Right lobe of liver (tissue), 6 donors: ENCODE measurements at places on chromosomes 16 and 17. TPM values are rescaled to one million over a fixed set of nuclear protein-coding genes. Genes with fewer than 3 reads are reported as not detected.

PLA2G10 gene
- total RNA-seq: not detected

RHBDL1 gene
- 0.55 TPM for total RNA-seq

KRTAP4-9 gene
- total RNA-seq: not detected

C17orf107 gene
- total RNA-seq: 3.9 TPM

- no peak for DNase-seq
Measured at GRCh38 chr16:87241137-87241771, 75.9 kb downstream of the C16orf95 start.

- DNase-seq: no peak
Measured at GRCh38 chr16:63287401-63287800, 1251.2 kb upstream of the CDH8 start.

GRCh38 chr16:50585331-50585776 is 37.2 kb downstream of the NKD1 start:
- DNase-seq: peak; percentile 52

DNA sequence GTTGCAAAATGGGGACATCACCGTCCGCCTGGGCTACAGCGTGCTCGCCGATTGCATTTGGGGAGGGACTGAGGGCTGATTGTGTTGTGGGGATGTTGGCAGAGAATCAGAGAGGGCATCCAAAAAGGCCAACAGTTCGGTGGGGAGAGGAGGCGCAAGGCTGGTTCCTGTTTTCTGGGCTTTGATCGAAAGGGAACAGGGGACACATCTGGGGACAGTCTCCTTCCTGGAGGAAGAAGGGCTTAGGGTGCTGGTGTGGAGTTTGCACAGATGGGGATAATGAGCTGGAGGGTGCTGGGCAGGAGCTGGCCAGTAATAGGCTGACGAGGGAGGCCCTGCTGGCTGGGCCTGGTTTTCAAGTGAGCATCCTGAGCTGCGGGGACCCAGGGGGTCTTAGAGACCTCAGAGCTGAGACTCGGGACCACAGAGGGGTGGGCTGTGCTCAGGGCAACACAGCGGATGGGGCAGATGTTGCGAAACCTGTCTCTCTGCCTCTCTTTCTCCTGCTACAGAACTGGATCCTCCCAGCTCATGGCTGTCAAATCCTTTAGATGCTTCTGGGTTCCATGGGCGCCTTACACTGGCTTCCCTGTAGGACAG is 288.7 kb downstream of the SEC14L1 start:
- no peak for DNase-seq

DNA sequence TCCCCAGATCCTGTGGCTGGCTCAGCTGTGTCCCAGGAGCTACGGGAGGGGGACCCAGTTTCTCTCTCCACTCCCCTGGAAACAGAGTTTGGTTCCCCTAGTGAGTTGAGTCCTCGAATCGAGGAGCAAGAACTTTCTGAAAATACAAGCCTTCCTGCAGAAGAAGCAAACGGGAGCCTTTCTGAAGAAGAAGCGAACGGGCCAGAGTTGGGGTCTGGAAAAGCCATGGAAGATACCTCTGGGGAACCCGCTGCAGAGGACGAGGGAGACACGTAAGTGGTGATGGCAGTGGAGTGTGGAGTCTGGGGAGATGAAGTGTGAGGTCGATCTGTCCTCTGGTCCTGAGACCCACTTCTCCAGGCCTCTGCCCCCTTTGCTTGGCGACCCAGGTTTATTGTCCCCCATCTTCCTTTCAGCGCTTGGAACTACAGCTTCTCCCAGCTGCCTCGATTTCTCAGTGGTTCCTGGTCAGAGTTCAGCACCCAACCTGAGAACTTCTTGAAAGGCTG is 585 bp downstream of the WRAP53 start:
- DNase-seq: no peak

- DNase-seq: no peak
Measured at GRCh38 chr16:78629173-78629572, 529.7 kb downstream of the WWOX start.

DNA sequence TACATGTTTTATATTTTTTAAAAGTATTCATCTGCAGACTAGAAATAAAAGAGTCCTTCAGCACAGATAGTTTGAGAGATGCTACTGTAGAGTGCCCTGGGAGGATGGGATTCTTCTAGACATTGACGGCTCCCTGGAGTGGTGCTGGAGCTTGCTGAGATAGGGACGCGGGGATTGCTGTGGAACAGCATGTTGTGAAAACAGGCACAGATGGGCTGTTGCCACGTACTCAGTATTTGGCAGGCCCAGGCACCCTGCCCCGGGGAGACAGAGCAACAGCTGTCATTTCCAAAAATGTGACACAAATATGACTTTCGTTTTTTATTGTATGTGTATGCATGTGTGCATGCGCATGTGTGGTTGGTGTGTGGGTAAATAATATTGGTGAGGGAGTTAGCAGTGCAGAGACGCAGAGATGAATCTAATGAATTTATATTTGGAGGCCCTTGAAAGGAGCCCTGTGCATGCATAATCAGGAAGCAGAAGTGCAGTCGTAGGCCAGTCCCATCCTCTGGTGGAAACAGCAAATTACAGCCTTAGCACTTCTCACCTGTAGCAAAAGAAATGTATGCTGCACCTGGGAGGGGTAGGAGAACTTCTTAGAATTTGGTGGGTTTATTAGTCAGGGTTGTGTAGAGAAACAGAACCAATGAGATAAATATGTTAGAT is 6.2 kb upstream of the ABCA8 start:
- DNase-seq: no peak

DNA sequence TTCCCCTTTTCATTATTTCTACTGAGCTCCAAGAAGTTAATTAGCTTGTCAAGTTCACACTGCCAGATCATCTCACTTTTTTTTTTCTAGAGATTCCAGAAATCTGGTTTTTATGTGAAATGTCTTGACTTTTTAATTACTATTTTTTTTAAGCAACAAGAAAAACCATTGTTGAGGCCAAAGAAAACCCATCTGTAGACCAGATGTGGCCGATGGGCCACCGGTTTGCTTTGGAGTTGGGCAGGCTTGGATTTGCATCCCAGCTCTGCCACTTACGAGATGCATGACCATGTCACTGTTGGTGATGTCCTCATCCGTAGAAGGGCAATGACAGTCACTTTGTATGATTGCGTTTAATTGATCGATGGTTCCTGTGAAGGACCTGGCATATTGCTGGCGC is 34.2 kb upstream of the MRTFB start:
- no peak for DNase-seq

DNA sequence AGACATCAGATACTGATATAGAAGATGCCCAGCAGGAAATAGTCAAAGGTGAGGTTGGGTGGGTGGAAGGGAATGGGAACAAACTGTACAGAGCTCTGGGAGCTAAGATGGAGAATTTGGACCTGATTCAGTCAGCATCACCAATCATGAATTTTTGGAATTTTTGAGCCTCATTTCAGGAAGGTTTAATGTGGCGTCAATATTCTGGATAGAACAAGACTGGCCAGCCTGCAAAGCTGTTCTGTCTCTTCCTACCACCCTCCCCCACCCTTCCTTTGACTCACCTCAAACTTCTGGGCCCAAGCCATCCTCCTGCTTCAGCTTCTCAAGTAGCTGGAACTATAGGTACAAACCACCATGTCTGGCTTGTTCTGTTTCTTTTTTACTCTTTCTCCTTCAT is 32.6 kb downstream of the CTCF start:
- DNase-seq: peak; percentile 7

DNA sequence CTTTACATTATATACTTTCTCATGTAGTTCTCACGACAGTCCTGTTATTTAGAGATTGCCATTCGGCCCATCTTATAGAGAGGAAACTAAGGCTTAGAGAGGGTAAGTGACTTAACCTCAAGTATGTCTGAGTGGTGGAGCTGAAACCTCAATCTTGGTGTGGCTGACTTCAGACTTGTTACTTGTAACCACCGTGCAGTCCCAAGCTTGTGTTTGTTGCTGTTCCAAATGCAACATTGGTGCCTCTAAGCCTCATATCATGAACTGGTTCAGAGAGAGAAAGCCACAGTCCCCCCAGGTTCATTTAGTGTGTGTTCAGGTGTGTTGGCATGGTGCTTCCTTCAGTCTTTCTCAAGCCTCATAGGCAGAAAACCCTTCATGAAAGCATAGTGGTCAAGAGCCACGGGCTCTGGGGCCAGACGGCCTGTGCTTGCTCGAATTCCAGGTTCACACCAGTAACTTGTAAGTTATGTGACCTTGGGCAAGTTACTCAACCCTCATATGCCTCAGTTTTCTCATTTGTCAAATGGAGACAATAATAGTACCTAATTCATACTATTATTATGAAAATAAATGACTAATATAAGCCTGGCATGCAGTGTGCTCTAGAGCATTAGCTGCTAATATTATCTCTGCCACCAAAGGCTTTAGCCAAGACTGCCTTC is 39.9 kb downstream of the CDH1 start:
- no peak for DNase-seq

DNA sequence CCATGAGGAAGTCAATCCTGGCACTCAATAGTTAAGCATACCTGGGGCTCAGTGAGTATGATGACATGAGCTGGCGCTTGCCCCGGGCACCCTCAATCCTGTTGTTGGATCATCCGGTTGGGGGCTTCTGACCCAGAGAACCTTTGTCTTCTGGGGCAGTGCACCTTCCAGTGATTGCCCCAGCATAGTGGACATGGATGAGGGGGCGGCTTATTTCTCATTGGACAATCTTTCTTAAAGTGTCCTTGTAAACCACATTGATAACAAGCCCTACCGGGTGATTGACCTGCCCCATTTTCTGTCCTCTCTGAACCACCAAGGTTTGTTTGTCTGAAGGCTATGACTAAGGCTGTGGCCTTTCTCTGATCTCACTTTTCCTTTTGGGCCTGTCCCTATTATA is 18.2 kb downstream of the IGSF6 start:
- peak; percentile 29 for DNase-seq
